Renal cortex interstitium (tissue), 15 donors: ENCODE measurements at places on chromosomes 4 and X.

DNA sequence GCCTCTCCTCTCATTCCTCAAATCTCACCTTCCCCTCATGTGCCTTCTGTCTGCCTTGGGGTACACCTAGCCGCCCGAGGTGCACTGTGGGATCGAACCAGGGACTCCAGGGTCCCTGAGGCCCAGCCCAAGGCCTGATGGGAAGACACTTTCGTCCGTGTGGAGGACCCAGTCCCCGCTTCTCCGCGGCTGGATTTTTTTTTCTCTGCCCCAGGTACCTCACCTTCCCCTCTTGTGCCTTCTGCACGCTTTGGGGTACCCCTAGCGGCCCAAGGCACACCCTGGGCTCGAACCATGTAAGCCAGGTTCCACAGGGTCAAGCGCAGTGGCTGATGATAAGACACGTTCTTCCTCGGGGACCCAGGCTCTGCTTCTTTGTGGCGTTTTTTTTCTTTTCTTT lies 530.7 kb downstream of the CWH43 start:
- no peak for DNase-seq

- DNase-seq: no peak
Measured at GRCh38 chr4:119894650-119895208, 171.9 kb downstream of the MAD2L1 start.

DNA sequence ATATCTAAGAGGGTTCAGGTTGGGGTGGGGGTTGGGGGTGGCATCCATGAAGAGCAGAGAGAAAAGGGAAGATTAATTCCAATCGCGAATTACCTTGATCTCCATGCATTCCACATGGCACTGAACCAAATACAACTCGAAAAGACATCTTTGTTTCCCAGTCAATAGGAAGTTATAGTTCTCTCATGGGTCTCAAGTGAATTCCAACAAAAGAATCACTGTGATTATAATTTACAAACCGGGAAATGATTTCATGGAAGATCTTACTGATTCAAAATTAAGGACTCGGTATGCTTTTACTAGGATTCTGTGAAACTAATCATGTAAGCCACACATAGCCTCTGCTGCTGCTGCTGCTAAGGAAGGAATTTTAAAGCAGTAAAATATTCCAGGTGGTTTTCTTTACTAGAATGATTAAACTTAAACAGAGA lies 26.6 kb upstream of the AMELX start:
- no peak for DNase-seq

DNA sequence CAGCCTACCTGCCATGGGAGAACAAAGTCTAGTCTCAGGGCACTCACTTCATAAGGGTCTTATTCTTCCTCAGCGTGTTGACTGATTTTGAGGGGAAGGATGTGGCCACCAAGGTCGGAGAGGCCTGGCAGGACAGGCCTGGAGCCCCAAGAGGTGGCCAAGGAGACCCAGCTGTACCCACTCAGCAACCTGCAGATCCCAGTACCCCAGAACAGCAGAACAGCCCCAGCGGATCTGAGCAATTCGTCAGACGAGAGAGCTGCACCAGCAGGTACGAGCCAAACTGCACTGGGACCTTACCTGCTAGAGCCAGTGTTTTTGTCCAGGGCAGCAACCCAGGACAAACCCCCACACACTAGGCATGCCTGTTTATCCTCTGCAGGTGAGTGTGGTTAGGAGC lies 34.3 kb downstream of the PNMA5 start:
- no peak for DNase-seq

DNA sequence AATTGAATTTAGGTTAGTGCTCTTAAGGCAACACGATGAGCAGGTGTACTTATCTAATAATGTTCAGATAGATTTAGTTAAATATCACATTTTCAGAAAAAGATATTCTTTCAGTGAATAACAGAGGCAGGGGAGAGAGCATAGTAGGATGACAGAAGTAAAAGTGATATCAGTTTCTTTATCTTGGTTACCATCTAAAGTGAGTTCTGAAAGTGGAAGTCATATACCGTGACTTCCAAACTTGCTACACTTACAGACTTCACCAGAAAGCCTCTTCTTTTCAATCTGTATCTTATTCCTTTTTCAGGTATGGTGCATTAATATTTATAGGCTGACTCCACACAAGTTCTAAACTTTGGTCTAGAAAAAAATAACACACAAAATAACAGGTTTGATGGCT lies 124.9 kb downstream of the POU4F2 start:
- DNase-seq: no peak

DNA sequence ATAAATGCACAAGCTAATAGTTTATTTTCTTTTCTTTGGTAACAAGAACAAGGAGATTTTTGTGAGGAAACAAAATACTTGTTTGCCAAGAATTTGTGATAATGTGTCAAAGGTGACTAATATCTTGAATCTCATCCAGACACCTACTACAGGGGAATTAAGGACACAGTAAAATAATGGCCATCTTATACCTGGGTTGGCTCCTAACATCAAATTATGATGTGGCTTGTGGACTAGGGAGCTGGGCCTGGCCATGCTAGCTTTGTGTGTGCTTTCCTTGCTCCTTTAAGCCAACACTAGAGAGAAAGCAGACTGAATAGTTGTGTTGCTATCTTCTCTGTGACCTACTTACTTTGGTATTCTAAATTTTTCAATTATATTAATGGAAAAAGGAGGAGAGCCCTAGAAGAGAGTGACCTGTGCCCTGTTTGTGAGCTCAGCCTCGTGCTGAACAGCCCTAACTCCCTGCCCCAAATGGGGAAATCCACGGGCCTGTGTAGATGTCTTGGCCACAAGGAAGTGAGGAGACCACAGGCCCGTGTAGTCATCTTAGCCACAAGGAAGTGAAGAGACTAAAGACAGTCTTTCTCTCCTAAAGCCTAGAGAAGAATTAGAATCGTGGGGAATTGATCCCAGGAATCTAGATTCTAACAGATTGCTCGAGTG lies 23.3 kb downstream of the ARHGAP24 start:
- DNase-seq: no peak

DNA sequence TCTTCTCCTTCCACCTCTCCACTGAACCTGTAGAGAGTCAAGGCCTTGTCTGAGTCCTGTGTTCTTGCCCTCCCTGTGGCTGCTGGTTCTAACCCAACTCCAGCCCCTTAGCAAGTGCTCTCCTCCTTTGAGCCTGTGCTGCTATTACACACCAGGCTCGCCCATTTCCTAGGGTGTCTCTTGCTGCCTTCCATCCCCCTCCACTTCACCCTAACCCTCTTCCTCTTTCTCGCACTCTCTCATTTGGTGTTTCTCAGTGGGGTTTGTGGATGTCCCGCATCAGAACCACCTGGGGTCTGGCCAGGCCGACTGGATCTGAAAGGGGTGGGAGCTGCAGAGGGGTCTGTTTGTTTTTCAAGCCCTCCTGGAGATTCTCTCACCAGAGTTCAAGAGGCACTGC lies 156.7 kb downstream of the SPRY1 start:
- DNase-seq: no peak

DNA sequence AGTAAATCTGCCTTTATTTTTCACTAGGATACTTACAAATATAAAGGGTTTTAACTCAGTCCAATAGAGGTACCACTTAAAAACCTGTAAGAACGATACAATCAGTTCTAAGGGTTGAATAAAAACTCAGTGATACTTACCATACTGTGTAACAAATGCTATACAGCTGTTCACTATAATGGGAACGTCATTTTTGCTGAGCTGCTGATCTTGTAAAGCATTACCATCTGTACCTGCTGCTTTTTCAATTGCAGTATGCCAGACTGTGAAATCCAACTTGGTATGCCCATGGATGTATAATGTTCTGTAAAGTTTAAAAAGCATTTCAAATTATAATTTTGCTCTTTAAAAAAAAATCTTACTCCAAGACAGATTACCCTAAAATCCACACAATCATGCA lies 111.2 kb downstream of the ARAP2 start:
- DNase-seq: no peak

DNA sequence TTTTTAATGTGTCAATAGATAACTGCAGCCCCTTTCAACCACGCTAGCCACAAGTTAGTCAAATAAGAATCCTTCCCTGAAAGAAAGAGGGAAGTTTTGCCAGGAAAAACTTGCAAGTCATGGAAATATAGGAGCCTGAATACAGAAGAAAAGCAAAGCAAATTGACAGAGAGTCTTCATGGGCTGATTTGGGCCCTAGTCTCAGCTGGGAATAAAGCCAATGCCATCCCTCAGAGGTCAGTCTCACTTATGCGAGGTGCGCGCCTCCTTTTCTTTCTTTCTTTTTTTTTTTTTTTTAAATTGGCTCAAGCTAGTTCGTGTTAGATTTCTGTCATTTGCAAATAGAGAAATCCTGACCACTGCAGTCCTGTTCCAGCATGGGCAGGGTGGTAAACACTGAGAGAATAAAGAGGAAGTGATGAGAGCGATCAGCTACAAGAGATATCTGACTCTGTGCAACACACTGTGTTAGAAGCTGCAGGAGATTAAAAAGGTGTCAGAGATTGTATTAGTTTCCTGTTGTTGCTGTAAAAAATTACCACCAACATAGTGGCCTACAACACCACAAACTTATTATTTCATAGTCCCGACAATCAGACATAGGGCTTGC lies 299.7 kb downstream of the LDB2 start:
- no peak for DNase-seq

- no peak for DNase-seq
Measured at GRCh38 chr4:78610546-78611214, 59.1 kb downstream of the ANXA3 start.

GRCh38 chr4:7650606-7651385 lies 216.1 kb upstream of the PSAPL1 start:
- DNase-seq: no peak

GRCh38 chr4:154466336-154466735 lies 25.3 kb downstream of the DCHS2 start:
- DNase-seq: no peak

GRCh38 chr4:101346351-101347266 lies 717 bp downstream of the PPP3CA start:
- DNase-seq: no peak

DNA sequence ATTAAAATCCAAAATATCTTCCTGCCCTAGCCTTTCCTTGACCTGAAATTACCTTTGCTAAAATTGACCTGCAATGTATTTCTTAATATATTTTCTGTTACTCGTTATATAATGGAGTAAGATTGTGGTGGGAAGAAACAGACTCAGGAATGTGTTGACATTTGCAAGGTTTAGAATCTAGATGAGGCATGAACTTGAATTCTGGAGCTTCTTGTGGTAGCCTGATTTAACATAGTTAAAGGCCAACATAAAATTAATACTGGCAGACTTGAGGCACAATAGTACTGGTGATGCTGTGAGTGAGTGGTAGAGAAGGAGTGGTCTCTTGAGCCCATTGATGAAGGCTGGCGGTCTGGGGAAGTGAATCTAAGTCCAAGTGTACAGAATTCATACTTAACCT lies 197.9 kb upstream of the SPRY1 start:
- DNase-seq: no peak

GRCh38 chr4:3671571-3672464 lies 94.4 kb upstream of the ADRA2C start:
- DNase-seq: no peak

DNA sequence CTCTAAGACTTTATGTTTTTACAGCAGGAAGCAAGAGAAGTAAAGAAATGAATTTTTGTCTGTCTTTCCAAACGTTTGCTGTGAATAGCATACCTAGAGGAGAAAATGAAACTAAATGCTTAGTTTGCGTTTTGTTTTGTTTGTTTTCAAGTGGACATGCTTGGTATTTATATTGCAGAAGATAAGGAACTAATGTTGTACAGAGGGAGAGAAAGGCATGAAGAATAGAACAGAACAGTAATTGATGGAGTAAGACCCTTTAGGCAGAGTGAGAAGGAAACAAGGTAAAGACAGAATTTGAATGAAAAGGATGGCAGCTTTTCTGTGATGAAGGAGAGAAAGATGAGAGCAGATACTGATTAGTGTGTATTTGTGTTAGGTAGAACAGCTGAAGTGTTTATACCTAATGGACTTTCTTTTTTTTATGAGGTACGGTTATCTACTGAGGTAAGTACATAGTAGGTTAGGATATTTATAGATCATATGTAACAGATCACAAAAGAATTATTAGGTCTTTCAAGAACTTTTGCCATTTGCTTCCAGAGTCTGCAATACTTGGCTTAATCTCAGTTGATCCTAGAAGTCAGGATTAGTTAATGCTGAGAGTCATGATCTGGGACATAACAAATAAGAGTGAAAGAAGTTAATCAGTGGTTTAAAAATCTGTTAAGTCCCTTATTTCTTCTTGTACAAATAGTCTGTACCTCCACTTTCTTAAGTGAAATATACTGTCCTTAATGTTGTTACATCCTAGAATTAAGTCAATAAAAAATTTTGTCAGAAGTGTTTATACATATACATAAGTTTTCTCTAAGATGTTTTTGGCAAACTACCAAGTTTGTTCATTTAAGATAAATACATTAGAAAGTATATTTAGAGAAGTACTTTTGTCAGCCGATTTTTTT lies 36.8 kb downstream of the FABP2 start:
- DNase-seq: no peak

GRCh38 chrX:131778269-131779218 lies 234.7 kb downstream of the OR13H1 start:
- peak; percentile 86 for DNase-seq

- DNase-seq: no peak
Measured at GRCh38 chrX:119488749-119489148, 20.5 kb downstream of the SLC25A5 start.

- DNase-seq: no peak
Measured at GRCh38 chr4:137993232-137993631, 248.9 kb downstream of the SLC7A11 start.

DNA sequence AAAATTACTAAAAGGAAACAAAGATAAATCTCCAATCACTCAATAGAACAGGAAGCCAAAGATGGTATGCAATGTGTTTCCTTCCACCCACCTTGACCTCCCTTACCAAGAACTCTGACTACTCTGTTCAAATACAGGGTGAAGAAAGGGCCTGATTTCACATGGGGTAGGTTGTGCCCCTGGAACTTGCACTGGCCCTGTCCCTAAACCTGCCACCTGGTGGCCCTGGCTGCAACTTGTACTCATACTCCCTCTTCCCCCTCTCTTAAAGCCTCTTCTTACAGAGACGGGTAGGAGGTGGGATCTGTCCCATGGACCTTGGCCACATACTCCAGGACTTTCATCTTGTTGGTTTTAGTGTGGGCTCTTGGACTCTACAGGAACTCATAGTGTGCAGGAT lies 17.3 kb upstream of the TMEM185A start:
- no peak for DNase-seq

GRCh38 chr4:123398853-123399626 lies 2.4 kb downstream of the SPRY1 start:
- peak; percentile 65 for DNase-seq

DNA sequence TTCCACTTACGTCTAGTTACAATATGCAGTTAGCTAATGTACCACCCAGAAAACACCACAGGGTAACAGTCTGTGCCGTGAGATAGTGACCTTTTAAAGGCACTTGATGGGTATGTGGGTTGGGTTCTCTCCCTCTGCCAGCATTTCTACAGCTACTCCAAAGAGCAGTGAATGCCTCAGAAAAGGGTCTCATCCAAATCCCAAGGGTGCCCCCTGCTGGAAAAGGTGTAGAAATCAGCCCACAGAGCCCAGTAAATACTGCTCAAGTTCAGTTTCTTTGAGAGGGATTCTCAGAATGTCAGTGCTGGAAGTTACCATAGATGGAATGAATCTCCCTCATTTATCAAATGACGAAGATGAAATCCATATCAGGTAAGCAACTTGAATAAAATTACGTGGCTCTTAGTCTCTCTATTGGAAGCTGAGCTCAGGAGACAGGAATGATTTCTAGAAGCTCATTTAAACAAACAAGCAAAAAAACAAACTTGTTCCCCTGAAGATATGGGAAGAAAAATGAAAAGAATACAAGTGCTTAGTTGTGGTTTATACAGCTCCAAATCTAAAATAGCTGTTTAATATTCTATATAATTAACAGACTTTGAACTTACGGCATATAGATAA lies 9.5 kb downstream of the RNF175 start:
- DNase-seq: peak; percentile 69
